Stimulated activated CD8-positive, alpha-beta memory T cell treated with anti-CD3 and anti-CD28 coated beads, Interleukin-4, amount 100 ng/mL, for 4 hours (primary cell): ENCODE measurements at places on chromosomes 5 and 9.

GRCh38 chr9:25003686-25004085 is 458.0 kb upstream of the IZUMO3 start:
- DNase-seq: no peak

- DNase-seq: no peak
Measured at GRCh38 chr5:96952974-96953730, 17.3 kb downstream of the LNPEP start.

DNA sequence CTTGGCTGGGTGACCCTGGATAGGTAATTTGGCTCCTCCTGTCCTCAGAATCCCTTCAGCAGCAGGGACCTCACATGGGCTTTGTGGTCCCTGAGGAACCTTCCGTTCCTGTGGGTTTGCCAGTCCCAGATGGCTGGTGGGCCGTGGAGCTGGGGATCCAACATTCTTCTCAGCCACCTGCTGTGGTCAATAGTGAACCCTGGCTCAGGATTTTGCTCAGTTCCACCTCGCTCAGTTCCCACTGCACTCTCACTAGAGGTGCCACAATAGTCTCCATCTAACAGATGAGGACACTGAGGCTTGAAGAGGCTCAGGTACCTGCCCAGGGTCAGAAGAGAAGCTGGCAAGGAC is 17.1 kb upstream of the SPOUT1 start:
- no peak for DNase-seq

DNA sequence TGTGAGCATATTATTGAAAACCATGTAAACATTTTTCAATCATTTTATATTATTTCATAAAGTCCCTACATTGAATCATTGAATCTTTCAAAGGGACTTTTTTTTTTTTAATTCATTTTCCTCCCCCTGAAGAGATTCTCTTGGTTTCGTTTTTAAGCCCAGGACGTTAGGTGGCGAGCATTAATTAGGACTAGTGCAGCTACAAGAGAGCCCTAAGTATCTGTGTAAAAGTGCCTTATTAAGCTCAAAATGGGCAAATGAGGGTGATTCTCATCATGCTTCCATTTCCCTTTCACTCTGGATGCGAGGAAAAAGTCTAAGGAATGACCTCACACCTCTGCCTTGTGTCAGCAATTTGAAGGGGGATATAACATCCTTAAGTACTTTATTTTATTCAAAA is 517.9 kb upstream of the ITGA1 start:
- DNase-seq: no peak

DNA sequence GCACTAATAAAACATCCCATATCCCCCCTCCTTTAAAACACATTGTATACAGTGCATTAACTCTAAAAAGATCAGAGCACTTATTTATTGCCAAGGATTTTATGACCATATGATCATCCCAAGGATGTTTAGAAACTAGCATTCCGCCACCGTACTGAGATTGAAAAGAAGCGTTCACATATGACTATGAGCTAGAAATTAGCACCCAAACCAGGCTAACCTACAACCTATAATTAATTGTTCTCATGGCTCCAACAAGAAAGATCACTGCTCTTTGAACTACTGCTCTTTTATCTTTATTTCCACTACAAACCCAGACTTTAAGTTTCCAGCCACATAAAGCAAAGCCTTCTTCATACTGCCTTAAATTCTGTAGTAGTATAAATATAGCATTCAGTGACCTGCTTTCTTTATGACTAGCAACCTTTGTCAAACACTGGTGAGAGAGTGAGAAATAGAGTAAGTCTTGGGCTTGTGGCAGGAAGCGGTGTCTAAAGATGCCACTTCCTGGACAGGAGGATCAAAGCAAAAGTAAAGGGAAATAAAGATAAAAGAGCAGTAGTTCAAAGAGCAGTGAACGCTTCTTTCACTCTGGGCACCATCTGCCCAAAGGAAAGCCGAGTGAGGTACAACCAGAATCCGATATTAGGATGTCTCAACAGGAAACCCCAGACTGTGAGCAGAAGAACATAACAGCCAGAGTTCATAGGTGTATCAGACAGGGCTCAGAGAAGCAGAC is 151.1 kb upstream of the ERCC6L2 start:
- DNase-seq: peak; percentile 17

GRCh38 chr9:86202338-86202882 is 57.0 kb downstream of the C9orf153 start:
- DNase-seq: no peak

- no peak for DNase-seq
Measured at GRCh38 chr5:81212211-81212751, 20.8 kb upstream of the CKMT2 start.

GRCh38 chr9:125409637-125410521 is 148.3 kb downstream of the GAPVD1 start:
- no peak for DNase-seq
